CD4-positive, alpha-beta T cell treated with Interleukin-4 for 1 hour (primary cell): ENCODE measurements at places on chromosomes 7 and 10.

DNA sequence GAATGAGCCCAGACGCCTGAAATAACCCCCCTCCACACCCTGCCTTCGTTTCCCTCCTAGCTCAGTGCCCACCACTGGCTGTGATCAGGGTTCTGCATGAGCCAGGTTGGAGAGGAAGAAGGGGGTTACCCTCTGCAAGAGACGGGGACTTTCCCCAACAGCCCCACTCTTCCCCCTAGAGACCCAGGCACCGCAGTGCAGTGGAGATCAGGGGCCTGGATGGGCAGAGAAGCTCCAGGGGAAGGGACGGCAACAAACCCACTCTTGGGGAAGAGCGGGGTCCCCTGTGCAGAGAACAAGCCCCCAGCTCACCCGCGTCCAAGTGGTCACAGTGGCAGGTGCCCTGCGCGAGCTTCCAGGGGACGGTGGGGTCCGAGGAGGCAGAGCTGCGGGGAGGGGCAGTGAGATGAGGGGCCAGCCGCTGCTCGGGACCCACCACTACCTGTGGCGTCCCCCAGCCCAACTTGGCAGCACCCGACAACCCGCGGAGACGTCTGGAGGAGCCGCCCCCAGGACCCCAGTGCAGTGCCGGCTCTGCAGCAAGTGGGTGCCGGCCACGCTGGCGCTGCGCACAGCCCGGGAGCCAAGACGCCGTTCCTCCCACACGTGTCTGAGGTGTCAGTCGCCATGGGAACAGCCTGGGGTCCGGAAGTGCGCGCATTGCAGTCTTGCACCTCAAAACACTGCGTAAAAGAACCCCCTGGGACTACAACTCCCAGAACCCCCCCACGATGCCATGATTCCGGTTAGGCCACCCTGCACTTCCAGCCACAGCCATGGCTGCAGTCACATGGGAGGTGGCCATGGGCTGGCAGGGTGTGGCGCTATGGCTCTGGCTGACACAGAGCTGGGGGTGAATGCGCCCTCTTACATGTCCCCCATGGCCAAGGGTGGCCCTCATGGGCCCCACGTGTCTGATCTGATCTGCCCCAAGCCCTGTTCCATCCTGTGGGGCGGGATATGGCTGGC, 45.8 kb upstream of the WIPI2 start:
- peak; percentile 88 for DNase-seq

GRCh38 chr7:30998180-30998579, 34.4 kb downstream of the GHRHR start:
- no peak for DNase-seq

- no peak for DNase-seq
Measured at GRCh38 chr7:74178632-74179031, 4.5 kb downstream of the EIF4H start.

DNA sequence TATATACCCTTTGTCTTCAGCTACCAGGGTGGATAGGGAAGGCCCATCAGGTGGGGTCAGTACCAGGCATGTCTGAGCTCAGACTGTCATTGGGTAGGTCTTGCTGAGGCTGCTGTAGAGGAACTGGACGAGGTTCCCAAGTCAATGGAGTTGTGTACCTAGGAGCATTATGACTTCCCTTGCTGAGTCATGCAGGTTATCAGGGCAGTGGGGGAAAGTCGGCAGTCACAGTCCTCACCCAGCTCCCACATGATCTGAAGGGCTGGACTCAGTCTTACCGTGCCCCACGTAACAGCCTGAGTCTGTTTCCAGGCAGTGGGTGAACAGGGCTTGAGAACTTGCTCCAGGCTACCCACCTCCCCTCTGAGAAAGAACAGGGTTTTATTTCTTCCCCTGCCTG, 260.8 kb upstream of the COBL start:
- DNase-seq, result no peak

- DNase-seq, result no peak
Measured at GRCh38 chr10:132722394-132723329, 63.3 kb downstream of the NKX6-2 start.

DNA sequence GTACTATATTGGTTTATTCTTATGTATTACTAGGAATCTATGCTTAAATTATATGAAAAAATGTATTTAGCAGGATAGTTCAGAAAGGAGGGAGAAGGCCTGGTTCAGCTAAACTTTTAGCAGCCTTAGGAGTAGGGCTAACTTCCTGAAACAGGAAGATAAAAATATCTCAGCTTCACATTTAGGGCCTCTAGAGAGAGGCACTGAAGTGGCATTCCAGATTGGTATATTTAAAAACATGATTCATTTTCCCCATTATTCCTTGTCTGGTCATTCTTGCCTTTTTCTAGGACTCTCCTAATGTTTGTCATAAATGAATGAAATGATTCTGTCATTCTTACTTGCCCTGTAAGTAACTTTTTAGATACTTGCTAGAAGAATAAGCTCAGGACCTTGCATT, 63.0 kb upstream of the CYP26C1 start:
- DNase-seq, result no peak

GRCh38 chr10:4162571-4163286, 377.7 kb upstream of the KLF6 start:
- DNase-seq, result no peak

- no peak for DNase-seq
Measured at GRCh38 chr10:96446966-96447596, 66.6 kb downstream of the TLL2 start.

- no peak for DNase-seq
Measured at GRCh38 chr10:110278562-110279406, 25.9 kb downstream of the SMNDC1 start.

- no peak for DNase-seq
Measured at GRCh38 chr7:15306296-15306695, 255.5 kb downstream of the AGMO start.

- no peak for DNase-seq
Measured at GRCh38 chr10:35432781-35433338, 96.6 kb downstream of the CCNY start.

- DNase-seq, result no peak
Measured at GRCh38 chr7:27917774-27918314, 177.9 kb downstream of the TAX1BP1 start.

DNA sequence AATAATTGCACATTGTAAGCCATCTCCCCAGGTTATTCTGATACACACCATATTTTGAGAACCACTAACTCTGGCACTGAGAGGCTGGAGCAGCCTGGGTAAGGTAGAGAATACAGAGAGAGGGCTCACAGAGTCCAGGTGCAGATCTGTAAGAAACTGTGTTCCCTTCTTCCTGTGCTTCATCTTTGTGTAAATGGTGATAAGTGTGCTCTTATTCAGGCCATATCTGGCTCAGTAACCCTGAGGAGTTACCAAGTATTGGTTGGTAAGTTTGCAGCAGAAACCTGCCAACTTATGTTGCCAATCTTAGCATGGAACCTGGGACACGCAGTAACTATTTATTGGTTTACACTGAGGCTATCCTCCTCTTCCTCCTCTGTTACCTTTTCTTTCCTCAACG, 16.2 kb upstream of the ICA1 start:
- no peak for DNase-seq

DNA sequence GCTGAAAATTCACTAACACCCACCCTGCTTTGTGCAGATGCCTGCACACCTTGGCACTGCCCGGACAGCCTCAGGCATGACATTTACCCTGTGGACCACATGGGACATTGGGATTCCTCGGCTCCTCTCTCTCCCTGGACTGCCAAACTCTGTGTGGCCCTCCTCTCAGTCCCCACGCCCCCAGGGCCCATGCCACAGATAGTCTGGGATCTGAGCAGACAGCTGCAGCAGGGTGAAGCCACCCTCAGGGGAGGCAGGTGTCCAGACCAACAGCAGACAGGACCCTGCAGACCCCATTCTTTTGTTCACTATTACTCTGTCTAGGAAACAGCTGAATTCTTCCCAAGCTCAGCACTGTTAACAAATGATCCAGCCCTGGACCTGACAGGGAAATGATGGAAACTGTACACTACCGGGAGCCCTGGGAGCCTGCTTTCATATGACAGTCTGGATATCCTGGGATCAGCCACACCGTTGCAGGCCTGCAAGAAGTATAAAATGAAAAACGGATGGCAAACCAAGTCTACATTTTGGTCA, 83.4 kb downstream of the VOPP1 start:
- no peak for DNase-seq

DNA sequence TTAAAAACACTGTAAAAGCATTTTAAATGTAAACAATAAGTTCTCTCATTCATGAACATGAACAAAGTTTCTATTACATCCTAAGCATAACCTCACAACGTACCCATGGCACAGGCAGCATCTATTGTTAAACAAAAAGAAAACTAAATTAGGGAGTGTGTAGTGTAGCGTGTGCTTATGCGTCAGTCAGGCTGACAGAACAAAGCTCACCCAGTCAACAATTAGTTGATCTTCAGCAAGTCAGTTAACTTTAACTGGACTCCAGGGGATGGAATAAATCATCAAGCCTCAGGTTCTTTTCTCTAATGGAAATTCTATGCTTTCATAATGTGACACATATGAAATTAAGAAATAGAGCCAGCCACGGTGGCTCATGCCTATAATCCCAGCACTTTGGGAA, 91.6 kb upstream of the ODAD2 start:
- no peak for DNase-seq

DNA sequence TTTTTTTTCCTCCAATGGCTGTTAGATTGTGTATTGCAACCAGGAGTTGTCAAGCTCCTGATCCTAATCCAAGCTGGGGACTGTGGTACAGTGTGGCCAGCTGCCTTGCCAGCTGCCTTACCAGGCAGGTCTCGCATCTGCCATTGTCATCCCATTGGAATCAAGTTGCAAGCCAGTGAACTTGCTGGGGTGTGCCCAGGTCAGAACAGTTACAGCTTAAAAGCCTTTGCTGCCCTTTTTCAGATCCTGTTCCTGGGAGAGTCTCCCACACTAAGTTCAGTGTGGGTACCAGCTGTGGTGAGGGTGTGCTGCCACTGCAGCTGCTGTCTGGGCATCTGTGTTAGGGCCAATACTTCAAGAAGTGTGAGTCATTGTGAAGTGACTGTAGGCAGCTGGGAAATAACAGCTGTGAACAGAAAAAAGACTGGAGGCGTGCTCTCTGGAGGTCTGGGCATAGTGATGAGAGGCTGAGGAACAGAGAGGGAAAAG, 72.8 kb downstream of the CCNY start:
- no peak for DNase-seq

DNA sequence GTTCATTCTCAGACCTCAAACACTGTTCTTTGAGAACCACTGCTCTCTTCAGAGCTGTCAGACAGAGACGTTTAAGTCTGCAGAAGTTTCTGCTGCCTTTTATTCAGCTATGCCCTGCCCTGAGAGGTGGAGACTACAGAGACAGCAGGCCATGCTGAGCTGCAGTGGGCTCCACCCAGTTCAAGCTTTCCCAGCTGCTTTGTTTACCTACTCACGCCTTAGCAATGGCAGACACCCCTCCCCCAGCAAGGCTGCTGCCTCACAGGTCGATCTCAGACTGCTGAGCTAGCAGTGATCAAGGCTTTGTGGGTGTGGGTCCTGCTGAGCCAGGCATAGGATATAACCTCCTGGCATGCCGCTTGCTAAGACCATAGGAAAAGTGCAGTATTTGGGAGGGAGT, 80.5 kb upstream of the CYP2C9 start:
- no peak for DNase-seq

- DNase-seq, result no peak
Measured at GRCh38 chr10:132898391-132899053, 43.8 kb downstream of the CFAP46 start.

- no peak for DNase-seq
Measured at GRCh38 chr10:78417425-78418370, 384.0 kb downstream of the RPS24 start.

DNA sequence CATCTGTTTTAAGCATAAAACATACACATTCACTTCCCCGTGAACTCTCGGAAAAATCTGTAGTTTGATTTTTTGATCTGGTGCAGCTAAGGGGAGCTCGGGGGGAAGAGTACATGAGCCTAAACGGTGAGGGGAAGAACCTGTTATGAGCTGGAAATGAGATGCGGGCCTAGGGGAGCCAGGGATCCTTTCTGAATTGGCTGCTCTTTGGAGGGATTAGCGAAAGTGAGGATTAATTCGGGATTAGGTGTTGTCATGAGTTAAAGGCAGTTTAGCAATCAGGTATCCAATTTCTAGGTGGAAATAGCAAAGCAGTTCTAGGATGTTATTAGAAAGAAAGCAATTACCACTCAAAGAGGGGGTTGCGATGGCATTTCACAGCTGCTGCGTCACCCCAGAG, 51.1 kb upstream of the ADARB2 start:
- DNase-seq, result no peak

- no peak for DNase-seq
Measured at GRCh38 chr7:150977382-150978125, 567 bp downstream of the KCNH2 start.

DNA sequence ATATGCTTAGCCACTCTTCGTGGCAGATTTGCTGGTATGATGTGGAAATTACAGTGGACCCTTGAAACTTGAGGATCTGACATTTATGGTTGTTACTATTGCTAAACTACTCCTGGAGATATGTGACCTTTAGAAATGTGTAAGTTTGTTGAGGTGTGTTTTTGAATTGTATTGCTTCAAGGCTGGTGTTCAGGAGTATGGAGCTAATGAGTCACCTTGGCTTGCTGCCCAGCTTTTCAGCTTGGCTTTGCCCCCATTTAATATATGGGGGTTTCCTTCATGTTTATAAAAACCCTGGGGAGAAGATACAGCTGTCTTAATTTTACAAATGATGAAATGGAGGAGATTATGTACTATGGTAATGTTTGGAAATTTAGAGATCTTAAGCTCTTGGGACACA, 11.6 kb downstream of the HBP1 start:
- no peak for DNase-seq

GRCh38 chr7:30997316-30997715, 33.6 kb downstream of the GHRHR start:
- no peak for DNase-seq

GRCh38 chr7:90383861-90384260, 19.4 kb upstream of the CLDN12 start:
- DNase-seq, result no peak

DNA sequence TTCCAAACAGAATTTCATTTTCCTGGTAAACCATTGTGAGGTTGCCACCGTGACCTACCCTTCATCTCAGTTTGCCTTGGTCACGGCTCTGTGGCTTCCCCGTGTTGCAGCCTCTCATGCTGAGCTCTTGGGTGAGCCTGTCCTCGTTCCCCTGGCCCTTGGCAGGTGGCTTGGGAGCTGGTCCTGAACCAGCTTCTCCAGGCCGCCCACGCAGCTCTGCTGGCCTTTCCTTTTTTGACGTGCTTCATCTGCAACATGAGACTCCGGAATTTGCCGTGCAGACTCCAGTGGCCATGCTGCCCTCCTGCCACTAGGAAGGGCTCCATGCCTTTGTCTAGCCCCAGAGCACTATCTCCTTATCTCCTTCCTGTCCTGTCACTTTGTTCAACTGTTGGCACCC, 93.0 kb upstream of the NPS start:
- no peak for DNase-seq
